ENCODE measurements at places on chromosomes 3 and 15. TPM values are rescaled to one million over a fixed set of nuclear protein-coding genes. Genes with fewer than 3 reads are reported as not detected.

DNA sequence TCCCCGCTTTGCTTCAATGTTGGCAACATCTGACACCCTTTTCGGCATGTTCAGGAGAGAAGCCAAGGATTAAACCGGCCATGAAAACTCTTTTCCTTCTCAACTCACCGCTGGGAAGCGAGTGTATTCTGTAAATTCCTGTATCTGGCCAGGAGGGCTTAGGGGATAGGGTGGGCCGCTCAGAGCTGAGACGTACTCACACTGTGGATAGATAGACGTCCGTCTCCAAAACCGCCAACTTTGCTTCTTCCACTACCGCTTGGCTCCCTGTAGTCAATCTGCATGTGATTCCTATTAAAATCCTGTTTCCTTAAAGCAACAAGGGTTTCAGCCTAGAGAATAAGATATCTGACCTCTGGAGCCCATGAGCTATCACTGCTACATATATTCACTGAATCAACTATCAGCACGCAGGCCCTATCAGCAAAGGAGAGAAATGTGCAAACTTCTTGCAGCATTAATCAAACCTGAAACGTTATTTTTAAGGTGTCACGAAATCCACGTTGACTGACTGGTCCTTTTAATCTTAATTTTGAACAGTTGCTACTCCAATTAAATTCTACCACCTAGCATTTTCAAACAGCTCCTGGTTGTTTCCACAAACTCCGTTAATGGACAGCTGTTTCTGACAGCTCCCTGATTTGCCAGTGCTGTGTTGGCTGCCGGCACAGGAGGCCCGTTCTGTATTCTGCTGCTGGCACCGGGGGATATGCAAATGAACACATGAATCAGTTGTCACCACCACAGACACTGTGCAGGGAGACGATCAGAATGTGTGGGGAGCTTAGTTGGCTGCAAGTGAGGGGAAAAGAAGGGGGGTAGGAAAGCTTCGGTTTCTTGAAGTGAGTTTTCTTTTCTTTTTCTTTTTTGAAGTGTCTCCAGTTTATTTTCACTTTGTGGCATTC, 438.9 kb upstream of the ARRDC4 start:
- H3K27me3 ChIP-seq, result no peaks in the 10 kb centered on the region
- no peak for DNase-seq
- H3K4me3 ChIP-seq, result no peak overlapping the region
- no peaks in the 10 kb centered on the region for H3K4me1 ChIP-seq

GRCh38 chr15:37100966-37101215, 542 bp upstream of the MEIS2 start:
- H3K4me1 ChIP-seq, result no peaks in the 10 kb centered on the region
- no peaks in the 10 kb centered on the region for H3K36me3 ChIP-seq
- no peaks in the 10 kb centered on the region for H3K27me3 ChIP-seq
- DNase-seq, result no peak
- H3K4me3 ChIP-seq, result peak overlapping the region; percentile 71
- H3K27ac ChIP-seq, result peak overlapping the region; percentile 93

- H3K27ac ChIP-seq, result no peak overlapping the region
- H3K4me1 ChIP-seq, result no peaks in the 10 kb centered on the region
- H3K36me3 ChIP-seq, result no peaks in the 10 kb centered on the region
Observed at GRCh38 chr3:53158765-53159155, 2.2 kb upstream of the PRKCD start.

DNA sequence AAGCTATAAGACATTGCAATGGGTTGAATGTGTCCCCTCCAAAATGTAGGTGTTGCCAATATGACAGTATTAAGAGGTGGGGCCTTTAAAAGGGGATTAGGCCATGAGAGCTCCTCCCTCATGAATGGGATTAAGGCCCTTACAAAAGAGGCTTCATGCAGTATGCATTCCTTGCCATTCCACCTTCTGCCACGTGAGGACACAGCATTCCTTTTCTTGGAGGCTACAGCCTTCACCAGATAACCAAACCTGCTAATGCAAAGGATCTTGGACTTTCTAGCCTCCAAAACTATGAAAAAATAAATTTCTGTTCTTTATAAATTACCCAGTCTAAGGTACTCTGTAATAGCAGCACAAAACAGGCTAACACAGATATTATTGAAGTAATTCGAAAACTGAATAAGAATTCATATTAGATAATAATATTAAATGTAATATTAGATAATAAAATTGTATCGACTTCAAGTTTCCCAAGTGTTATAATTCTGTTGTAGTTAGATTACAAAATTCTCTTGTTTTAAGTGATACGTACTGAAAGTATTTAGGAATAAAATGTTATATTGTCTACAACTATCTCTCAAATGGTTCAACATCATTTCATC, 29.4 kb upstream of the ATP8B4 start:
- no peaks in the 10 kb centered on the region for H3K36me3 ChIP-seq
- DNase-seq, result no peak
- no peaks in the 10 kb centered on the region for H3K27me3 ChIP-seq
- H3K4me3 ChIP-seq, result no peak overlapping the region
- no peak overlapping the region for H3K27ac ChIP-seq

DNA sequence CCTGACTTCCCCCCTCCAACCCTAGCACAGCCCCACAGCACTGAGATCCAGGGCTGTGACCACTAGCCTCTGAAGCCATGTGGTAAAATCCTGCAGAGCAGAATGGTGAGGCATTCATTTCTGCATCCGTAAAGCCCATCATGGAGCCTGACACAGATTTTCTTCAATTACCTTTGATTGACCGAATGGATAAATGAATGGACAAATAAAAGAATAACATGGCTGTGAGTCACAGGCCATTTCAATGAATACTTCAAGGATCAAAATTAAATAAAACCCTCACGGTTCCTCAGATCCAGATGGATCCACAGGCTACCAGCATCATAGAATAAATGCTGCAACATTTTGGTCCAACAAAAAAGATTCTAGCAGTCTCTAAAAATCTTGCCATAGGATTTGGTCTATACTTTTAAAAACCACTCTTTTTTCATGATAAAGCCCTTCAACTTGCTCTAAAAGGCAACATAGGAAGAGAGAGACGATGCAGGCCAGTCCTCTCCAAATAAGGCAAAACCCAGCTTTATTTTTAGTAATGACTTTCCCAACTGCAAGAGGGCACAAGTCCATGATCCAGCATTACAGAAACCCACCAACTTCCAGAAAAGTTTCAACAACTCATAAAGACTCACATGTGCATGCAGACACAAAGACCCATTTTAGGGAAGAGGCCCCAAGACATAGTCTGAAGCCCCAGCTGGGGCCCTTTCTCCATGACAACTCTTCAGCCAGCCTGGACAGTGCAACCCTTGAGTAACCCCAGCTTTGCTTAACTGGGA, 52.4 kb upstream of the MRPS22 start:
- H3K4me1 ChIP-seq, result no peaks in the 10 kb centered on the region
- no peaks in the 10 kb centered on the region for H3K27me3 ChIP-seq
- H3K27ac ChIP-seq, result no peak overlapping the region
- no peak for DNase-seq
- no peak overlapping the region for H3K4me3 ChIP-seq

GRCh38 chr3:11136116-11136515, 18.2 kb upstream of the HRH1 start:
- H3K4me3 ChIP-seq, result no peak overlapping the region
- DNase-seq, result no peak
- no peaks in the 10 kb centered on the region for H3K4me1 ChIP-seq
- H3K36me3 ChIP-seq, result no peaks in the 10 kb centered on the region

DNA sequence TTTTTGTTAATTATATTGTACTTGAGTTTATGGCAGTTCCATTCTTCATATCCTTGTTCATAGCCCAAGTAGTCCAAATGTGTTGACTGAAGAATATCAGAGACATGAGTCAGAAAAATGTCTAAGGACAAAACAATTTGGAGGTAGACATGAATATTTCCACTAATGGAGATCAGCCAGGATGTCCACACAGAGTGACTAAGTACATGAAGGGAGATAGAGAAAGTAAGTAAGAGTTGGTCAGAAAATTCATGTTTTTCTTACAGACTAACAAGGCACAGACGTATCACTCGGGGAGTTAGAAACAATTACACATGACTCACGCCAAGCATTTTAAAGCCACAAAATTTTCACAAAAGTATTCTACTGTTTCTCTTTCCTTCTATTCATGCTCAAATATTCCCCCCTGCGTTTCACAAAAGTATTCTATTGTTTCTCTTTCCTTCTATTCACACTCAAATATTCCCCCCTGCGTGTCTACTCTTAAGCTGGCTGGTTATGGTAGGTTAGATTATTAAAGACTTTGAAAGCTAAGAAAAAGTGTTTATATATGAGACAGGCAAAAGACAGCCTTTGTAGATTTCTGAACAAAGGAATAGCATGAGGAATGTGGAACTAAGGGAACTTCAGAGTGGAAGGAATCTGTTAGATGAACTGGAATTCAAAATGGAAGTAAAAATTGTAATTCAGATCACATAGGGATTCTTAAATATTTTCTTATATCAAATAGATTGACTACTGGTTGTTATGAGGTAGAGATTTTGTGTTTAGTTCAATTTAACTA, 648.7 kb upstream of the CCDC54 start:
- no peak overlapping the region for H3K27ac ChIP-seq
- H3K4me3 ChIP-seq, result no peak overlapping the region
- H3K36me3 ChIP-seq, result no peaks in the 10 kb centered on the region
- no peaks in the 10 kb centered on the region for H3K27me3 ChIP-seq
- no peak for DNase-seq

DNA sequence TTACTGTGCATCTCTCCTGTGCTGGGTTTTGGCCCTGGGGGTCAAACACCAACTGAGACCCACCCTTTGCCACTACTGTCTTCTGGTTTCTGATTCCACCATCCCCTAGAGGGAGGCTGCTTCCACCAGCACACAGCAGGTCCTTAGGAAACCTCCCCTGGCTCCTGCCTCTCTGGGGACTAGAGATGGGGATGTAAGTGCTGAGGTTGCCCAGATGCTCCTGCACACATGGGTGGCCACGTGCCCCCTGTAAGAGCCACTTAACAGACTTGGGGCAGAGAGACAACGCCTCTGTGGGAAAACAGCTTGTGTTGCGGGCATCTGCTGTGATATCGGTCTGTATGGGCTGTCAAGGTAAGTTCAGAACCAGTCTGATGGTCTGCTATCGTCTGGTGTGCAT, 83.4 kb downstream of the ATP2B2 start:
- H3K4me3 ChIP-seq, result no peak overlapping the region
- H3K27me3 ChIP-seq, result no peaks in the 10 kb centered on the region
- H3K4me1 ChIP-seq, result no peaks in the 10 kb centered on the region
- peaks cover 2% of the 10 kb centered on the region for H3K36me3 ChIP-seq
- DNase-seq, result no peak

DNA sequence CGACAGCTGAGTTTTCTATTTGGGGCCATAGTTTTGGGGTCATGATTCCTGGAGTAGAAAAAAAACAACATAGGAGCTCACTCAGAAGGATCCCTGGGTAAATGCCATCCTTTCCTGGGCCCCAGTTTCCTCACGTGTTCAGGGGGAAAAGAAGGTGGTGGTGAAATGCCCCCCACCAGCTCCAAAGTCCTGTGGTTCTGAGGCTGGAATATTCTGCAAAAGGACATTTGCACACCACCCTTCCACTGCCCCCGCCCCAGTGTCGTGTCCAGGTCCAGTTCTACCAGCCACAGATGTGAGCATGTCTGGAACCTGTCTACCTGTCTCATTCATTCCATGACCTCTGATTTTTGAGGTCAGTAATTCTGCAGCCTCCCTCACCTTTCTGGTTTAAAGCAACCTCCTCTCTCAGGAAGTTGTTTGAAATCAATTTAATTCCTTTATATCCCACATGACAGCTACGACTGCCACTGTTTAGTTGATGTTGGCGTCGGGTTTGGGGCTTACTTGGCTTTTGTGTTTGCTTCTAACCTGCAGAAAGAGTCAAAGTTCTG, 82.1 kb downstream of the SMAD3 start:
- no peaks in the 10 kb centered on the region for H3K36me3 ChIP-seq
- H3K4me1 ChIP-seq, result no peaks in the 10 kb centered on the region
- DNase-seq, result no peak
- H3K27ac ChIP-seq, result peak overlapping the region; percentile 11
- H3K4me3 ChIP-seq, result no peak overlapping the region

DNA sequence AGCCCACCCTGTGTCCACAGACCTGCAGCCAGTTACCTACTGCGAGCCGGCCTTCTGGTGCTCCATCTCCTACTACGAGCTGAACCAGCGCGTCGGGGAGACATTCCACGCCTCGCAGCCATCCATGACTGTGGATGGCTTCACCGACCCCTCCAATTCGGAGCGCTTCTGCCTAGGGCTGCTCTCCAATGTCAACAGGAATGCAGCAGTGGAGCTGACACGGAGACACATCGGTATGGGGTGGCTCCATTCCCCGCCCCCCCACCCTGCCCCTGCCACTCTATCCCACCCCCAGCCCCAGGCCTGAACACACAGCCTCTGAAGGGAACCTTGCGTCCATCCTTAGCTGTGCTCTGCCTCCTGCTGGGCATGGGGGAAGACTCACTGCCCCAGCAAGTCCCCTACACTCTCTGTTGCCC, 73.2 kb downstream of the AAGAB start:
- no peak for DNase-seq
- H3K4me3 ChIP-seq, result no peak overlapping the region
- H3K4me1 ChIP-seq, result no peaks in the 10 kb centered on the region
- H3K36me3 ChIP-seq, result peaks cover 14% of the 10 kb centered on the region

- no peaks in the 10 kb centered on the region for H3K36me3 ChIP-seq
- H3K4me1 ChIP-seq, result no peaks in the 10 kb centered on the region
- H3K27ac ChIP-seq, result no peak overlapping the region
Observed at GRCh38 chr15:76999996-77000395, 5.1 kb downstream of the PSTPIP1 start.

DNA sequence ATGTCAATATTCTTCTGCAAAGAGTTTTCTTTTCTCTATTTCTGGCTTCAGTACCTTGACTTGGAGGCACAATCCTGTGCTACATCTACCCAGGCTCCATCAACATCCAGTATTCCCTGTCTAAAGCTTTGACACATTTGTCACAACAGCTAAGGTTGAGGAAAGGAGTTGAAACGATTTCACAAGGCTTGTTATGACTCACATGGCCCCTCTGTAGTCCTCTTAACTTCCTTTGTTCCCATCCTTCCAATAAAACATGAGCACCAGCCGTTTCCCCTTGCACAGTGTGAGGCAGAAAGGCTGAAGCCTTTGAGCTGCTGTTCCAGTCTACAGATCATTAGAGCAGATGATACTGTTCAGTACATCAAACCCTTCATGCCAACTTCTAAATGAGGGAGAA, 163.0 kb upstream of the TMCO5A start:
- no peak overlapping the region for H3K4me3 ChIP-seq
- no peaks in the 10 kb centered on the region for H3K27me3 ChIP-seq
- no peak overlapping the region for H3K27ac ChIP-seq
- H3K4me1 ChIP-seq, result no peaks in the 10 kb centered on the region
- H3K36me3 ChIP-seq, result no peaks in the 10 kb centered on the region

GRCh38 chr3:44055951-44056350, 185.7 kb upstream of the TOPAZ1 start:
- no peak overlapping the region for H3K4me3 ChIP-seq
- DNase-seq, result no peak
- H3K36me3 ChIP-seq, result no peaks in the 10 kb centered on the region
- H3K4me1 ChIP-seq, result no peaks in the 10 kb centered on the region
- H3K27ac ChIP-seq, result no peak overlapping the region

Gene IL17RE
- total RNA-seq, result 1.6 TPM

Gene CHST13
- 48.9 TPM for total RNA-seq

Gene HYAL1
- 142 TPM for total RNA-seq

Gene COL6A6
- 0.42 TPM for total RNA-seq

Gene NRROS
- 1.2 TPM for total RNA-seq

Gene PAQR9
- 10.2 TPM for total RNA-seq

Gene KNG1
- total RNA-seq, result 451 TPM
